ENCODE measurements at places on chromosomes 5 and 9.

GRCh38 chr5:108670591-108671289, 77.0 kb upstream of the FER start:
- no peak for DNase-seq

GRCh38 chr5:147860641-147861025, 17.9 kb upstream of the SCGB3A2 start:
- DNase-seq, result no peak

DNA sequence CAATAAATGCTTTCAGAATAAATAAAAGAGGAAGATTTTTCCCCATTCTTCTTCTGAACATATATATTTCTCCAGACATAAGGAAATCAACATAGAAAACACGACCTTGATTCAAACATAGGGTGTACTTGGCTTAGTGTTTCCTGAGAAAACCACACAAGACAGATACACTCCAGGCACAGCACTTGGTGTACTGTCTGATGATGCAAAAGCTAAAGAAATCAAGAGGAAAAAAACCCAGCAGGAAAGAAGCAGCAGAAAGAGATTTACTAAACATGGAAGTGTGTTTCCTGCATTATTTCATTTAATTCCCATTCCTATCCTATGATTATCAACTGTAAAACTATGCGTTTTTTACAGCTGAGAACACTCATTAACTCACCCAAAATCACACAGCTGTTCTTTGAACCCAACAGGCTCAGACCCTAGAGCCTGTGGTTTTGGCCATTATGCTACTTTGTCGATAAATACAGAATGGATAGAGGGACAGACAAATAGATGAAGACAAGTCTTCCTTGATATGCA, 46.1 kb downstream of the NIPAL4 start:
- no peak for DNase-seq

DNA sequence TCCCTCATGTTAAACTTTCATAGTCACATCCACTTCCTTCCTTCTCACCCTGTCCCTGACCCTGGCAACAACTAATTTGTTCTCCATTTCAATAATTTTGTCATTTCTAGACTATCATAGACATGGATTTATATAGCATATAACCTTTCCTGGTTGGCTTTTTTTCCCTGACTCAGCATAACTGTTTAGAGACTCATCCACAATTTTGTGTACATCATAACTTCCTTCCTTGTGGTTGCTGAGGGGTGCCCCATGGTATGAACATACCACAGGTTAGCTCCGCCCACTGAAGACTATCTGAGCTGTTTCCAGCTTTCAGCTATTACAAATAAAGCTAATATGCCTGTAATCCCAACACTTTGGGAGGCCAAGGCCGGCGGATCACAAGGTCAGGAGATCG, 137.3 kb downstream of the PHF2 start:
- no peak for DNase-seq
